Metanephros (tissue), 2 donors: ENCODE measurements at places on chromosomes 13 and 19. TPM values are rescaled to one million over a fixed set of nuclear protein-coding genes. Genes with fewer than 3 reads are reported as not detected.

TNFSF9 gene
- total RNA-seq: 0.76 TPM

FCAR gene
- 14.2 TPM for total RNA-seq

MYH14 gene
- total RNA-seq: 33.0 TPM

TEX26 gene
- total RNA-seq: not detected

SIGLEC11 gene
- 13.3 TPM for total RNA-seq

ITM2B gene
- total RNA-seq: 633 TPM

SHD gene
- 5.6 TPM for total RNA-seq

NCLN gene
- total RNA-seq: 27.7 TPM

FCER2 gene
- total RNA-seq: 0.23 TPM

GRAMD1A gene
- 63.1 TPM for total RNA-seq

ATP8A2 gene
- 4.1 TPM for total RNA-seq

PLVAP gene
- total RNA-seq: 157 TPM

ICAM4 gene
- total RNA-seq: 3.0 TPM

JUNB gene
- total RNA-seq: 219 TPM

FFAR1 gene
- 0.23 TPM for total RNA-seq

THSD8 gene
- not detected for total RNA-seq

CACNA1A gene
- 0.88 TPM for total RNA-seq

NDUFA13 gene
- 100 TPM for total RNA-seq

CCDC194 gene
- 0.41 TPM for total RNA-seq

MEDAG gene
- total RNA-seq: 3.3 TPM

CGB7 gene
- 1.3 TPM for total RNA-seq

ANGPTL4 gene
- total RNA-seq: 5.0 TPM

ZNF738 gene
- 26.4 TPM for total RNA-seq

PALM gene
- total RNA-seq: 74.6 TPM

CACTIN gene
- total RNA-seq: 31.2 TPM

GPR183 gene
- total RNA-seq: 9.8 TPM

SLAIN1 gene
- total RNA-seq: 14.8 TPM

APOC4 gene
- not detected for total RNA-seq

ACER1 gene
- total RNA-seq: not detected

USHBP1 gene
- total RNA-seq: 9.8 TPM

CATSPERD gene
- not detected for total RNA-seq

CLC gene
- total RNA-seq: 4.4 TPM

ZIM2 gene
- total RNA-seq: 3.9 TPM

ZNF681 gene
- total RNA-seq: 3.3 TPM

ZNF726 gene
- 12.1 TPM for total RNA-seq

CIC gene
- total RNA-seq: 40.2 TPM

UNC13A gene
- total RNA-seq: 0.41 TPM

CALR3 gene
- total RNA-seq: not detected

TNFSF13B gene
- 7.9 TPM for total RNA-seq

ZNF805 gene
- 29.7 TPM for total RNA-seq
